NCI-H1436 (cell line): ENCODE measurements at places on chromosomes 1 and 21.

- no peak for DNase-seq
These were observed 7.4 kb downstream of the CD48 start for GRCh38 chr1:160704250-160704649.

GRCh38 chr1:19635646-19636045 lies 8.5 kb upstream of the NBL1 start:
- no peak for DNase-seq

DNA sequence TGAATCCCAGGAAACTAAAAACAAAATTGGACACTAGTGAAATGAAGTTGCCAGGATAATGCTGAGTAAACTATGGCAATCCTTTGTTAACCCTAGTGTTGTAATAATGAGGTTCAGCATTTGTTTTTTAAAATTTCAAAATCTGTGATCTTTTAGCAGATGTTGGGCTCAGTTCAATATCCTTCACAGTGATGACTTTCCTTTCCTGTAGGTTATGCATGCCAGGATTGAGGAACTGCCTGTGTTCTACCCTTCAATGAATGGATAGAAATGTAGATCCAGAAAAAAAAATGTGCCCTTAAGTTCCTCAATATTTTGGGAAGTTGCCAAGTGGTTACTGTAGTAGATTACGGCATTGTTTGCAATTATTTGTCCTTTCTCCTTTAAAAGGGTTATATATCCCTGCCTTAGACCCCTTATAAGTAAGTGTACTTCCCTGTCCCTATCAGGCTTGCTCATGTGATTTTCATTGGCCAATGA lies 35.5 kb upstream of the IRF2BP2 start:
- DNase-seq = no peak

DNA sequence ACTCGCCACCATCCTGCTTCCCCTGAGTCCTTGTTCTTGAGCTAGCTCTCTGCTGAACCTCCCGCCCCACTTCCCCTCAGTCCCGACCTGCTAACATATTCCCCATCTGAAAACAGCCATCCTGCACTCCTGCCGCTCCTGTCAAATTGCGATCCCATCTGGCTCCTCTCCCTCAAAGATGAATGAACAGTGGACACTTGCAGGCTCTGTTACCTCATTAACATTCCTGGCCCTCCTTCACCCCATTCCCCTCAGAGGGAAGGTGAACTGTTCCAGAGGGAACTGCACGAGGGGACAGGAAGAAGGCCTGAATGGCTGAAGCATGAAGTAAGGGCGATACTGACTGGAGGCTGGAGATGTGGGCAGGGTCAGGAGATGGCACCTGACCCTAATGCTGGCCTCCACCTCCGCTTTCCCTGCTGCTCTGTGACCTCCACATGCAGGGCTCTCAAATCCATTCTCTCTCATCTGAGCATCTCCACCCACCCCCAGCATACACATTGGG lies 7.4 kb upstream of the CELSR2 start:
- DNase-seq = no peak
